ENCODE measurements at places on chromosomes 6 and 20.

- DNase-seq, result no peak
Observed at GRCh38 chr6:131804131-131804530, 3.7 kb upstream of the ENPP1 start.

- DNase-seq, result no peak
Observed at GRCh38 chr6:4108561-4109093, 26.7 kb downstream of the ECI2 start.

- DNase-seq, result no peak
Observed at GRCh38 chr6:139325125-139325524, 33.3 kb upstream of the TXLNB start.

GRCh38 chr6:36353411-36353915 is 16.8 kb upstream of the BNIP5 start:
- DNase-seq, result no peak

DNA sequence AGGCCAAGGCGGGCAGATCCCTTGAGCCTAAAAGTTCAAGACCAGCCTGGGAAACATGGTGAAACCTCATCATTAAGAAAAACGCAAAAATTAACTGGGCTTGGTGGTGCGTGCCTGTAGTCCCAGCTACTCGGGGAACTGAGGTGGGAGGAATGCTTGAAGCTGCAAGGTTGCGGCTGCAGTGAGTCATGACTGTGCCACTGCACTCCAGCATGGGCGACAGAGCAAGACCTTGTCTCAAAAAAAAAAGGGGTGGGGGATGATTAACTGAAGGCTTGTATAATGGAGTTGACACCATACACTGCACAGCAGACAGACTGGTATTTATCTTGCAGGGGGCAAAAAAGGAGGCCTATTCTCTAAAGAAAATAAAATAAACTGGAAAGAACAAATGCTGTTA is 27.7 kb downstream of the SRPK1 start:
- no peak for DNase-seq

- DNase-seq, result no peak
Observed at GRCh38 chr20:60649541-60649940, 602.5 kb upstream of the CDH4 start.

- no peak for DNase-seq
Observed at GRCh38 chr6:163487606-163488005, 73.1 kb downstream of the QKI start.

DNA sequence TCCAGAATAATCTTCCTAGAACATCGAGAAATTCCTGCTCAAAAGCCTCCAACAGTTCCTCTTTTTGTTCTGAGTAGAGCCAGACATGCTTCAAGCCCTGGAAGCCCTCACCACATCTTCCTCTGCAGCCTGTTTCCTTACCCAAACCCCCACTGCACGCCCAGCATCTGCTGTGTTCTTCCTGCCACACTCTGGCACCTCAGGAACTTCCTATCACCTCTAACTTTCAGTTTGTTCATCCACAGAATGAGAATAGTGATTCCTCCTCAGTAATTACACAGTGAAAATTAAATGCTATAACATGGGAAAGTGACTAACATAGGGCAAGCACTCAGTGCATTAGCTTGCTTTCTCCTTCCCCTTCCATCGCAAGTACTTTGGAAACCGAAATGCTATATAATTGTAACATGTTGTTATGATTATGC is 26.3 kb downstream of the C6orf89 start:
- DNase-seq, result no peak

GRCh38 chr6:168968228-168968627 is 285.4 kb downstream of the THBS2 start:
- no peak for DNase-seq

DNA sequence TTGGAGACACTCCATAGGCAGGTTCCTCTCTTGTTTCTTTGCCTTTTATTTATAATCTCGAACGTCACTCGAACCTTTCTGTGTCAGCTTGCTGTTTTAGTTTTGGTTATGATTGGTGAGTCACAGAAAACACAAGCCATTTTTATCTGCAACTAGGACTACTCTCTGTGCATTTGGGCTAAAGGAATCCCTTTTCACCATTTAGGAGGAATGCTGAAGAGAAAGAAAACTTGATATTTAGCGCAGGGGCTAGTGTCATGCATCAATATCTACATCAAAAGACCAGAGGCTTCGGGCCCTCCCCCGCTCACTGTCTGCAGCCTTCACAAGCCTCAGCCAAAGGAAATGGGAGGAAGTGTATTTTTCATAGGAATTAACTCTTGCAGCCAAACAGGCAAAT is 507.8 kb upstream of the CITED2 start:
- no peak for DNase-seq

- DNase-seq, result no peak
Observed at GRCh38 chr20:62922451-62922921, 3.8 kb downstream of the DIDO1 start.

DNA sequence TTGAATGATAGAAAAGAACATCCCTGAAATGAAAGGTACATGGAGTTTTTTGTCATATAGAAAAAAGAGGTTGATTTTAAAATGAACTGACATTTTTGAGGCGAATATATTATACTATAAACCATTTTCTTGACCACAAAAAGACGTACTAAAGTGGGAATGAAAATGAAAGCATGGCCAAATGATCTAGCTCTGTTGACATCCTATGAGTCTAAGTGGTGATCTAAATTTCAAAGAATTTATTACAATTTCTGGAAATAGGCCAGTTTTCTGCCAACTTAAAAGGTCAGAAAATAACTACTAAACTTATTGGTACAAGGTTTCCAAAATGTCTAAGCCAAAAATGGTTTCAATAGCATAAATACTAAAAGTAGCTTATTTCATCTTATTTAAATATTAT is 536.8 kb downstream of the EYS start:
- DNase-seq, result no peak

Measured in G401 (cell line).